Mesenchymal stem cell (in vitro differentiated cells and primary cell): ENCODE measurements at places on chromosomes 2 and 18.

- DNase-seq = no peak
- no peaks in the 10 kb centered on the region for H3K36me3 ChIP-seq
- H3K4me3 ChIP-seq = no peak overlapping the region
These were observed 74.3 kb downstream of the BCL2L11 start for GRCh38 chr2:111194835-111195621.

- H3K27me3 ChIP-seq = no peaks in the 10 kb centered on the region
- H3K36me3 ChIP-seq = no peaks in the 10 kb centered on the region
- H3K4me1 ChIP-seq = no peaks in the 10 kb centered on the region
These were observed 109.7 kb downstream of the CTNNA2 start for GRCh38 chr2:79622508-79622907.

DNA sequence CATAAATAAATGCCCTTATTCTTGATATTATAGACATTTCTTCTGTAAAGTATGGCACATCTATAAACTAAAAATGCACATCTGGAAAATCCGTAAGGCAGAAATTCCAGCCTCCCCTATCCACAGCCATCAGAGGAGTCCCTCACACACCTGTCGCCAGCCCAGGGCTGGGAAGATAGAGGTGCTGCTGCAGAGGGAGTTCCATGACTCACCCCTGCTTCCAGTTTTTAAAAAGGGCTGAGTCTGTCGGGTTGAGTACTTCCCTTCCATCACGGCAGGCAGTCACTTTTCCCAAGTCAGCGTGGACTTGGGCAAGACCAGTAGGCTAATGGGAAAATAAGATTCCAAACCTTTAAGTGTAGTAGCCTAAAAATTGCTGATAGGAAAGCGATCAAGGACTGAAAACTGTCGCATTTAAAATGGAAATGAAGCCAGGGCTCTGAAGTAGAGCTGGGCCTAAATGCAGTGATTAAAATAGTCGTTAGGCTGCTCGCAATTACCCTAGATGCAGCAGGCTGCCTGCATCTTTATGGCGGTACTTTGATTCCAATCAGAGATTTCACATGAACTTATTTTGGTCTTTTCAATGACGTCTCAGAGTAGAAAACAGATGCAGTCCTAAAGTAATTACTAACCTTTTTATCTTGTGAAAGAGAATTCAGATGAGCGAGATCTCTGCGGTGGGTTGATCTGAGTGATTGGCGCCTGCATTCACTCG, 280.5 kb downstream of the AGAP1 start:
- H3K4me3 ChIP-seq = no peak overlapping the region
- H3K4me1 ChIP-seq = peaks cover 2% of the 10 kb centered on the region
- DNase-seq = no peak
- no peak overlapping the region for H3K27ac ChIP-seq
- H3K27me3 ChIP-seq = no peaks in the 10 kb centered on the region

DNA sequence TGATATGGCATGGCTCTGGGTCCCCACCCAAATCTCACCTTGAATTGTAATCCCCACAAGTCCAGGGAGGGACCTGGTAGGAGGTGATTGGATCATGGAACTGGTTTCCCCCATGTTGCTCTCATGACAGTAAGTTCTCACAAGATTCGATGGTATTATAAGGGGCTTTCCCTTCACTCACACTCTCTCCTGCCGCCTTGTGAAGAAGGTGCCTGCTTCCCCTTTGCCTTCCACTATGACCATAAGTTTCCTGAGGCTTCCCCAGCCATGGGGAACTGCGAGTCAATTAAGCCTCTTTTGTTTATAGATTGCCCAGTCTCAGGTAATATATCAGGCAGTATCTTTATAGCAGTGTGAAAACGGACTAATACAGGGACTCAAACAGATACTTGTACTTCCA, 50.4 kb upstream of the ZNF532 start:
- no peak overlapping the region for H3K27ac ChIP-seq
- H3K27me3 ChIP-seq = peaks cover 3% of the 10 kb centered on the region
- no peaks in the 10 kb centered on the region for H3K36me3 ChIP-seq
- no peaks in the 10 kb centered on the region for H3K4me1 ChIP-seq
- no peak overlapping the region for H3K4me3 ChIP-seq

DNA sequence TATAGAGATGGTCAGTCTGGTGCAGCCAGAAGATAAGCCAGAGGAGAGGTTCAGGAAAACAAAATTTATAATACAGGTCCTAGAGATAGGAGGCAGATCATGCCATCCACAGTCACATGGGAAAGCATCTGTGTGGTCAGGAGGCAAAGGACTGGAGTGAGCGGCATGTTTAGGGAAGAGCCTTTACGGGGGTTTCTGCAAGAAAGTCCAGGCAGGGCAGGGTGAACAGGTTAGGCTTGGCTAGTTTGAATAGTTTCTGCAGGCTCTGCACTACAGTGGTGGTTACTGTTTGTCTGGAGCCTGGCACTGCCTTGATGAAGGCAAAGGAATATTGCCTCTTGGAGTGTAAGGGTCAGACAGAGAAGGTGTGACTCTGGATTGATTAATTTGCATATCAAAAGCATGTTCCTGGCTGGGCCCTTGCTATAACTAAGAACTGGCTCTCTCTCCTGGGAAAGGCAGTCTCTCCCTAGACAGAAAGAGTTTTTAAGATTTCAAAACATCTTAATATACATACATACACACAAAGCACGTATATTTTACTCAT, 1034.7 kb upstream of the CHAC2 start:
- no peak overlapping the region for H3K4me3 ChIP-seq
- no peaks in the 10 kb centered on the region for H3K27me3 ChIP-seq
- no peaks in the 10 kb centered on the region for H3K4me1 ChIP-seq
- H3K36me3 ChIP-seq = no peaks in the 10 kb centered on the region

DNA sequence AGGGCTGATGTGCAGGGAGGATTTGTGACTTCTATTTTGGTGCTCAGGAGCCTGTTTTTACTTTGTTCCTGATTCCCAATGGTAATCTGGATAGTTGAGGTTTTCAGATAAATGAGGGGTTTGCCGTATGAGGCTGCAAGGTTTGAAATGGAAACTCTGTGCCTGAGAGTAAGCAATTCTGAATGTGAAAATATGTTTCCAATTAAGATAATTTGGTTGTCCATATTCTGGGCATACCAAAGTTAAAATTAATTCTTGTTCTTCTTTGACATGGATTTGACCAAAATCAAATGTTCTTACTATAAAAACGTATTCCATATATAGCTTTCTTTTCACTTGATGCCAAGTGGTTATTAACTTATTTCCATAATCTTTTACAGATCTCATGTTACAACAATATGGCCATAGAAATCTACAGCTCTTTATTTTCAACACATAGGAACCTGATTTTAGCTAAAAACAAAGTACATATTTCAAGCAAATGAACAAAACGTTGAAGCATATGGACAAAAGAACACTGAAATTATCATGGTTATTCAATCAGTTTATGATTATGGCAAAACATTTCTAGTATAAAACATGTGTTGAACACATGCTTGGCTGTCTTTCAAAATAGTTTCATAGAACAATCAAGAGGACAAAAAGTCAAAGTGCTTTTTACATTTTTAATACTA, 63.4 kb upstream of the ARHGAP28 start:
- no peak overlapping the region for H3K4me3 ChIP-seq
- DNase-seq = no peak
- no peaks in the 10 kb centered on the region for H3K4me1 ChIP-seq
- H3K27ac ChIP-seq = no peak overlapping the region

GRCh38 chr2:47028846-47029560, 113.4 kb upstream of the MCFD2 start:
- H3K36me3 ChIP-seq = peaks cover 74% of the 10 kb centered on the region
- no peaks in the 10 kb centered on the region for H3K27me3 ChIP-seq
- peaks cover 37% of the 10 kb centered on the region for H3K4me1 ChIP-seq
- H3K4me3 ChIP-seq = no peak overlapping the region

- H3K4me1 ChIP-seq = peaks cover 13% of the 10 kb centered on the region
- DNase-seq = no peak
- H3K4me3 ChIP-seq = peak overlapping the region; percentile 94
These were observed 431 bp upstream of the CNRIP1 start for GRCh38 chr2:68320118-68320641.

DNA sequence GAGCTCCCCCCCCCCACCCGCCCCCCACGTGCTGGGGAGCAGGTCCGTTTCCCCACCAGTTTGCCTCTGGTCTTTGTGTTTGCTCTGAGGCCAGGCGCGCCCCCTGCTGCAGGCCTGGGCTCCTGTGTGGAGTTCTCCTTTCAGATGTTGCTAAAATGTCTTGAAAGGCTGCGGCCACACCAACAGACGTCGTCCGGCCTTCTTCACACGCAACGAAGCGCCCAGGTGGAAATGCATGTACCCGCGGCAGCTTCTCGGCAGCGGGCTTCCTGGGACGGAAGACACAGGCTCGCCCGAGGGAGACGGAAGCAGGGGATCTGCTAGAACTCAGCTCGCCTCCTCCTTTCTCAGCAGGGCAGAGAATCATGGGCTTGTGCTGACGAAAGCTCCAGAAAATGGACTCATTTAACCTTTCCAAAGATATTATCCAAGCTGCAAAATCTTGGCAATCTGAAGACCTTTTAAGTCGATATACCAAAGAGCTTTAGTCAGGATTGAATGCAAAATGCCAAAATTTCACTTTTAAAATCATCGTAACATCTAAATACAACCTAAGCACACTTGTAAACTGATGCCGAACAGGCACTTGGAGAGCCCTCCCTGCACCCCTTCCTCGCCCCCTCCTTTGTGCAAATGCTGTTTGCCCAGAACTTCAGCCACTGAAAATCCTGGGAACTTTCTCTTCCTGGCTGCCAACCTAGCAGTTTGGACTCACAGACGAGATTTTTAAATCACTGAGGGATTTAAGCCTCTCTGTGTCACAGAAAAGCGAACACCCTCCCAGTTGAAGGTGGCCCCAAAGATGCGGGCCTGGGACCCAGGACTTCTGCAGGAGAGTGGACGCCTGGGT, 125.5 kb upstream of the ZNF516 start:
- peaks cover 14% of the 10 kb centered on the region for H3K4me1 ChIP-seq
- no peaks in the 10 kb centered on the region for H3K27me3 ChIP-seq

DNA sequence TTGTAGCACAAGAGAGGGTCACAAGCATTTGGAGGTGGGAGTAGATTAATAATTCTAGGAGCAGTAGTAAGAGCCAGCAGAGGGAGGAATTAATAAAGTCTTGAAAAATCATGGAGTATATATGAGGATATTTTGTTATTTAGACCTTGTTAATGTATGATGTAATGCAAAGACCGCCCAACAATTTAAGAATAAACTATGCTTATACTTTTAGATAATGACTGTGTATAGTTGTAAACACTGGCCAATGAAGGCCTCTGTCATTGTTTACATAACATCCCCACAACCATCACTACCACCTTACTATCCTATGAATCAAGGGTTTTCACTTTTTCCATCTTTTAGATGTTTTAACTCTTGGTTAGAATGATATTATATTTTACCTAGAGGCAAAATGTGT, 37.6 kb downstream of the OSR1 start:
- no peak for DNase-seq
- H3K4me1 ChIP-seq = no peaks in the 10 kb centered on the region
- no peak overlapping the region for H3K4me3 ChIP-seq
- no peaks in the 10 kb centered on the region for H3K36me3 ChIP-seq
- H3K27ac ChIP-seq = no peak overlapping the region

DNA sequence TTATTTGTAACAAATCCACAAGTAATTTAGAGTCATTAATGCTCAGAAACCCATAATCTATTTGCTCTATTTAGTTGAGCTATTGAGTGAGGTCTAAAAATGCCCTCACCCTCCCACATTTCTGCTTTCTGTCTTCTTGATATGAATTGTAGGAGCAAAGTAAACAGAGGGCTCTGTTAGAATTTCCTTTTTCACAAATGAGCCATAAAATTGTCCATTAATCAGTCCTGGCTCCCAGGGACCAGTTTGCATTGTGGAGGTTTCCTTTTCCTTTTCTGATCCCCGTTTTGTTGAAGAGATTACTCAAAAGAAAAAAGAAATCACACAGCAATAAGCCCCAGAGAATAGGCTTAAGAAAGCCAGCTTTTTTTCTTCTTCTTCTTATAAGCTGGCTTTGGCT, 476.7 kb downstream of the EPHA4 start:
- H3K4me1 ChIP-seq = peaks cover 5% of the 10 kb centered on the region
- no peaks in the 10 kb centered on the region for H3K36me3 ChIP-seq
- H3K4me3 ChIP-seq = no peak overlapping the region
- H3K27ac ChIP-seq = peak overlapping the region; percentile 90
- DNase-seq = no peak

DNA sequence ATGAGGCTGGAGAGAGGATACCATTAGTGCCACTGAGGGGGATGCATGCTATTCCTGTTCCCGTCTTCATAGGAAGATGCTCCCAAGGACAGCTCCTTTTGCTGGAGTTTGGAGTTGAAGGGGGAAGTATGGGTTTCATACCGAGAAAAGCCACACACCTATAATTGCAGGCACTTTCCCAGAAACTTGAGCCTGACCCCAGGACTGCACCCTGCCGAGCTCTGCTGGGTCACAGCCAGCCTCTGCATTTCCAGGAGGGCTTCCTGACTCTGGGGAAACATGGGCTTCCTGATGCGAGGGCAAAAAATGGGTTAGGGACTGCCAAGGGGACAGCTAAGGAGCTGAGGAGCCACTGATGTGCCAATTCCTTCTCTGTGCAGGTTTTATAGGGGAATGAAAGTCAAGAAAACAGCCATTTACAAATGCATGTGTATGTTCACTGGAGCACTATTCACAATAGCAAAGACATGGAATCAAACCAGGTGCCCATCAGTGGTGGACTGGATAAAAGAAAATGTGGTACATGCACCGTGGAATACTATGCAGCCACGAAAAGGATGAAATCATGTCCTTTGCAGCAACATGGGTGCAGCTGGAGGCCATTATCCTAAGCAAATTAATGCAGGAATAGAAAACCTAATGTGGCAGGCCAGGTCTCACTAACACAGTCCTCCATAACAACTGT, 104.5 kb downstream of the ACAA2 start:
- DNase-seq = no peak
- H3K36me3 ChIP-seq = no peaks in the 10 kb centered on the region
- no peaks in the 10 kb centered on the region for H3K27me3 ChIP-seq
- H3K4me3 ChIP-seq = no peak overlapping the region
- peak overlapping the region; percentile 67 for H3K27ac ChIP-seq

- no peak for DNase-seq
- no peaks in the 10 kb centered on the region for H3K36me3 ChIP-seq
- no peak overlapping the region for H3K4me3 ChIP-seq
These were observed 99.8 kb upstream of the SH3BP4 start for GRCh38 chr2:234852035-234852434.

DNA sequence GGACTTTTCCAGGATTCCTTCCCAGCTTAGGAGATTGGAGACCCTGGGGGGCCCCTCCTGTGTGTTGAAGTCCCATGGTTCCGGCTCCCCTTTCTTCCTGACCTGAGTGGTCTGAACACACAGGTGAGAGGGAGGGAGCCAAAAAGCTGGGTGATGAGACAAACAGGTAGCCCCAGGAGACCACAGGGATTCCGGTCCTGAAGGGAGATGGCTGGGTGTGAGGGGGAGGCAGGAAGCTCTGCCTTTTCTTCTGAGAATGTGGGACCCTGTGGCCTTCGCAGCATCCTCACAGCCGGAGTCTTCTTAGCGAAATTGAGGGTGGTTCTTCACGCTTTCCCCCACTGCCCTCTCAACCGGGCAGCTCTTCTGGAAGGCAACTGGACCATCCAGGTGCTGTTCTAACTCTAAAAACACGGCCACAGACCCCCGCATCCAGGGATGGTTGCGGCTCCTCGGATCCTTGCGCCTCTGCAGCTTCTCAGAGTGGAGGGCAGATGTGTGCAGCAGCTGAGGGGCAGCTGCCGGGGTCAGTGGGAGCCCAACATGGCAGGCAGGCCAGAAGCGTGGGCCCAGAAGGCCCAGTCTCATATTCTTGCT, 4.4 kb downstream of the SLC66A3 start:
- peaks cover 21% of the 10 kb centered on the region for H3K4me1 ChIP-seq
- no peaks in the 10 kb centered on the region for H3K27me3 ChIP-seq

GRCh38 chr2:7845332-7845731, 836.5 kb upstream of the ID2 start:
- DNase-seq = peak; percentile 48
- no peaks in the 10 kb centered on the region for H3K27me3 ChIP-seq
- H3K4me1 ChIP-seq = peaks cover 4% of the 10 kb centered on the region
- H3K4me3 ChIP-seq = no peak overlapping the region
- no peak overlapping the region for H3K27ac ChIP-seq
- no peaks in the 10 kb centered on the region for H3K36me3 ChIP-seq
